ENCODE measurements at places on chromosomes 1 and 21.

DNA sequence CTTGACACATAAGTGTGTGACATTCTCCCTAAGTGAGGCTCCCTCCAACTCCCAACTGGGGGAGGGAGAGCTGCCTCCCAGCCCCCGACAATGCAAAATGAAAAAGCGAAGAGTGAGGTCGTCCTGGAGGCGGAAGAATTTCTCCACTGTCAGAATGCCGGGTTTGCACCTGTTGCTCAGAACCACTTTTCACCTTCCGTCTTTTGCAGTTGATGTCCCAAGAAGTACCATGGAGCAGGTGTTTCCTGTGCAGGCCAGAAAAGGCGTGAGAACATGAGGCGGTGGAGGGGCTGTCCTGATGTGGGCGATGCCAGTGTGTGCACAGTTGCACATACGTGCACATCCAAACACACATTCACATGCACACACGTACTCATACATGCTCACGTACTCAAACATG is 158.6 kb upstream of the AJAP1 start:
- no peak for DNase-seq

- peak; percentile 12 for DNase-seq
These were observed 15.3 kb upstream of the TMCO2 start for GRCh38 chr1:40232444-40232843.

DNA sequence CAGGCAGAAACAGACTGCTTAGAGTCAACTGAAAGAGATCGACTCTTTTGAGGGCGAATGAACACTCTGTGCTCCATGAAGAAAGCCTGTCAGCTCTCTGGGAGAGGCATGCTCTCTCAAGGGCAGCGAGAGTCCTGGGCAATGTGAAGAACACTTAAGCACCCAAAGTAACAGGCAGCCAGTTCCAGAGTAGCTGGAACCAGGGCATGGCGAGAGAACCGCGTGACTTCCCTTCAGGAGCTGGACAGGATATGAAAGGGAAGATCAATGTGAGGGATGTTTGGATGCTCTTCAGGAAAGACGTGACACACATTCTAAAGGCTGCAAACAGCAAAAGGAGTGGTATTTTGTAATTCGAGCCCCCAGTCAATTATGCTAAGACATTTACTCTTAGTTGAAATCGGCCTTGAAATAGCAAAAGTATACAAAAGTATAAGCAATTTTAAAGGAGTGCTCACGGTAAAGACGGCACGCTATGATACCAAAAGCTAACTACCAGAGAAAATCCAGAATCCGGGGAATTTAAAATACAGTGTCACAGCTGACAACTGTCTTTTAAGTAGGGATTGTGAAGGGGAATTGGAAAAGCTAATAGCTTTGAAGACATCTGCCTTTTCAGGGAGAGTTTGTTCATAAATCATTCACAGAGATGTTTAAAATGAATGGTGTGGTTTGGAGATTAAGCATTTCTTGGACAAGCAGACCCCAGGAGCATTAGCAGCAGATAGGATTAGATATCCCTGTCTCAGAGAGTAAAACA is 20.8 kb downstream of the ADAMTS5 start:
- no peak for DNase-seq

DNA sequence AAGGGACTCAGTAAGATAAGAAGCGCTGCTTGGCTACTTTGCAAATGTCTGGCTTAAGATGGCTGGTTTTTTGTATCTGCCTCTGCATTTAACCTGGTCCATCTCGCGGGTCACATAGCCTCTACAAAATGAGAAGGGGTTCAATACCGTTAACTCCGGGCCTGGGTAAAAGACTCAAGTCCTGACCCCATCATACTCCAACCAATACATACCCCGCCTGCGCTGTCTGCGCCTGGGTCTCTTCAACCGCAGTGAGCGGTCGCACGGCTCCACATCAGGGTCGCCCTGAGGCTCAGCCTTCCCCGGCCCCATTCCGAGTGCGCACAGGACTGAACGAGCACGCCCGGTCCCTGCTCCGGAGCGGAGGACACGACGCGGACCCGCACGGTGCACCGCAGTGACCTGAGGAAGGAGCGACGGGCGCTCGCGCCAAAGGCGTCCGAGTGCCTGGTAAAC is 558 bp upstream of the PGD start:
- DNase-seq = no peak

DNA sequence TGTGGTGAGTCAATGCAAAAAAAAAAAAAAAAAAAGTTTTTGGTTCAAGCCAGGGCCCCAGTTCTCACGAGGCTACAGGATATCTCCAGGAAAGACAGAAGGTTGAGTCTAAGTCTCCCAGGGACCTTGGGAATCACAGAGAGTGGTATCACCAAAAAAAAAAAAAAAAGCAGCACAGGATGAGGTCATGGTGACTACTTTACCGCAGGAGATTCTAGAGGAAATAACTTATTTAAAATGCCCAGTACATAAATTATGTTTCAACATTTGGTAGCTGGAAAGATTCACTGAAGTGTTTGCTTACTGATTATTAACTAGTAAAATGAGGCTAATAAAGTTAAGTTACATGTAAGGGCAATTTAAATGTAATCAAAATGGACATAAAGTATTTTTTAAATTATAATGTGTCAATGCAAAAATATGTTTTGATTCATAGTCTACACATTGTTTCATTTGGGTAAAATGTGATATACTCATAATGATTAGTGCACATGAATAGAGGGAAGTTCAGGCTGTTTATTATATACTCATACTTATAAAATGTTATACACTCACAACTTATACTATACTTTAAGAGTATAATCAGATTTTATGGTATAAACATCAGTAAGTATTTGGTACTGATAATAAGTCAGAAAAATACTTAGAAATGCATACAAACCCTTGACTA is 84.1 kb downstream of the PLPPR5 start:
- DNase-seq = no peak

DNA sequence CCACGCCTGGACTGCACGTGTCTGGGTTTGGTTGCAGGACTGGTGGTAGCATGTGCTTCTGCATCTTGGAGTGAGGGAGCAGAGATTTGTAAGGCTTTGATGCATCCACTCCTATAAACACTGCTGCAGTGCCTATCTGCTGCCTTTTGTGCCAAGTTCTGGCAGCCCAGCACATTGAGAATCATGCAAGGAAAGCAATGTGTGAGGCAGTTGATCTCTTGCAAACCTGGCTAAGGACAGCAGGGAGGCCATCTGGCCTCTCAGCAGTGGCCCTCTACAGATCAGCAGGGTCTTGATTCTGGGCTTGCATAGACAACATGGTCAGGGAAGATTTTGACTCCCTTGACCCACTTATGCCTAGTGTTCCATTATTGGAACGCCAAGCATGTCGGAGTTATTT is 81.2 kb upstream of the COA6 start:
- no peak for DNase-seq

DNA sequence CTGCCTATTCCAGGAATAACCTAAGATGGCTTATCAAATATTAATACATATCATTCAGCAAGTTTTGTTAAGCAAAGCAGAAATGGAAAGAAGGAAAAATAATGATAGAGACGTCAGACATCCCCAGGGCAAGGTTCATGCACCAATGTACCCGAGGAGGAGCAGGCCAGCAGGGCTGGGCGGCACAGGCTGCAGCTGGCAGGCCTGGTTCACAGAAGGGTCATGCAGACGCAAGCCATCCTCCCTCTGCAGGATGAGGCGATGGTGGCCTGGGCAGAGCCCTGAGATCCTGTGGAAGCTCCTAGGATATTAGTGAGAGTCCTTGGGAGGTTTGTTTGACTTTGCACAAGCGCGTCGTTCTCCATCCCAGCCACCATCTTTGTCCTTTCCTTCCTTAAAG is 30.0 kb downstream of the BATF3 start:
- DNase-seq = no peak

DNA sequence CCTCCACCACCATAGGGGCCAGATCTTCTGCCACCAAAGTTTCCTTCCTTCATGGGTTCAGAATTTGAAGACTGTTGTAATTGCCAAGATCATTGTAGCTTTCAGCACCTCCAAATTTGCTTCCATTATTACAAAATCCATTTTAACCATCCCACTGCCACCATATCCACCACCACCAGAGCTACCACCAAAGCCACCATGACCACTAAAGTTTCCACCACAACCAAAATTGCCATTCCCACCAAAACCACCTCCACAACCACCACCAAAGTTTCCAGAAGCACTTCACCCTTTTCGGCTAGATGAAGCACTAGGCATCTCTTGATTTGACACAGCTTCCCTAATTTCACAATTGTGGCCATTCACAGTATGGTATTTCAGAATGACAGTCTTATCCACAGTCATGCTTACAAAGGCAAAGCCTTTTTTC is 45.2 kb downstream of the SLC30A7 start:
- no peak for DNase-seq

DNA sequence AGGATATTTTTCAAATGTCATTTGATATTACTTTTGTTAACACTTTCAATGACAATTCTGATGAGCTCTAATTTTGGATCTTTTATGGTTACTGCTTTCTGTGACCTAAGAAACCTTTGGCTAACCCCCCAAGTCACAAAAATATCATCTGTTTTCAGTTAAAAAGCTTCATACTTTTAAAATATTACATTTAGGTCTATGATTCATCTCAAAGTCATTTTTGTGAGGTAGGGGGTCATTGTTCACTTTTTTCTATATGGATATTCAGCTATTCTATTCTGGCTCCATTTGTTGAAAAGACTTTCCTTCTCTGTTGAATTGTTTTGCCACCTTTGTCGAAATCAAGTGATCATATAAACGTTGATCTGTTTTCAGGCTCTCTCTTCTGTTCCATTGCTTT is 44.8 kb downstream of the UCHL5 start:
- no peak for DNase-seq

DNA sequence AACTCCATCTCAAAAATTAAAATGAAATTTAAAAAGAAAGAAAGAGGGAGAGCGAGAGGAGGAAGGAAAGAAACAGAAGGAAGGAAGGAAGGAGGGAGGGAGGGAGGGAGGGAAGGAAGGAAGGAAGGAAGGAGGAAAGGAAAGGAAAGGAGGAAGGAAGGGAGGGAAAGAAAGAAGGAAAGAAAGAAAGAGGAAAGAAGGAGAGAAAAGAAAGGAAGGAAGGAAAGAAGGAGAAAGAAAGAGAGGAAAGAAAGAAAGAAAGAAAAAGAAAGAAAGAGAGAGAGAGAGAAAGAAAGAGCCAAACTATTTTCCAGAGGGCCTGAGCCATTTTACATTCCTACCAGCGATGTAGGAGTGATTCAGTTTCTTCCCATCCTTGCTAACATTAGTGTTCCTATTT is 364.0 kb downstream of the RGS7 start:
- no peak for DNase-seq

DNA sequence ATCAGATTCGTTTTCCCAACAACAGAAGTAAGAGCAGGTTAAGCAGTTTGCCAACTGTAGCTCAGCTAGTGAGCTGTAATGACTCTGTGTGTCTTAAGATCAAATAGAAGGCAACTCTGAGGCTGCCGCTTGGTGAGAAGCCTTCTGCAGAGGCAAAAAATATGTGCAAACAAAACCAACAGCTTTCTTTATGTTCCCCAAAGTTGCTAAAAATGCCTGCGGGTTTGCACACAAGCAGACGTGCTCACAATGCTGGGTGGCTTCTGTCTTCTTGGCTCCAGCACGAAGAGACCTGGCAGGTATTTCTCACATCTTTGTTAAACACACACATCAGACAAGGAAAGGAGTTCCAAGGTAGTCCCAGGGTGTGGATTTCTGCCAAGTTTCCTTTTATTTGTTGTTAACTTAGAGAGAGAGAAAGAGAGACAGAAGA is 158.9 kb upstream of the JUN start:
- no peak for DNase-seq

GRCh38 chr1:47894410-47895278 is 102.5 kb downstream of the TRABD2B start:
- no peak for DNase-seq

DNA sequence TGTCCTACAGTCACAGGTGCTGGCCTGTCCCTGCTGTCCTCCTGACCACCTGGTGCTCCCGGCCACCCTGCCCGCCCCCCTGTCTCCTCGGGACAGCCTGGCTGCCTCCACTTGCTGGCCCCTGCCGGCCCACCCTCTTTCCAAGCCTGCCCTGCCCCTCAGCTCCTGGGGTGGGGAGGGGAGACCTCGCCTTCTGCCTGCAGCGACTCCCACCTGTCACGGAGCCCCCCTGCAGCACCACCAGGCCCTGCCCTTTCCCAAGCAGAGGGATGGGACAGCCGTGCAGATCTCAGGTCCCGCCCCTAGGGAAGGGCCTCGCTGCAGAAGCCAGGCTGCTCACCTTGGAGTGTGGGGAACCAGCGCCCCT is 7.5 kb downstream of the LRRC3 start:
- DNase-seq = no peak

DNA sequence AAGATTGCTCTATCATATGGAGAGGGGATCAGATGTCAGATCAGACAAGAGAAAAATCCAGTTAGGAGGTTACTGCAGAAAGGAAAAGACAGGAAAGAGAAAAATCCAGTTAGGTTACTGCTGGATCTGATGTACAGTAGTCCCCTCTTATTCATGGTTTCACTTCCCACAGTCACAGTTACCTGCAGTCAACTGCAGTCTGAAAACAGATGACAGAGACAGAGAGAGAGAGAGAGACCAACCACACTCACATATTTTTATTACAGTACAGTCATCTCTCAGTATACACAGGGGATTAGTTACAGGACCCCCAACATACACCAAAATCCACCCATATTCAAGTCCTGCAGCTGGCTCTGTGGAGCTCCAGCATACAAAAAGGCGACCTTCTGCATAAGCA is 29.3 kb downstream of the NUP133 start:
- no peak for DNase-seq

DNA sequence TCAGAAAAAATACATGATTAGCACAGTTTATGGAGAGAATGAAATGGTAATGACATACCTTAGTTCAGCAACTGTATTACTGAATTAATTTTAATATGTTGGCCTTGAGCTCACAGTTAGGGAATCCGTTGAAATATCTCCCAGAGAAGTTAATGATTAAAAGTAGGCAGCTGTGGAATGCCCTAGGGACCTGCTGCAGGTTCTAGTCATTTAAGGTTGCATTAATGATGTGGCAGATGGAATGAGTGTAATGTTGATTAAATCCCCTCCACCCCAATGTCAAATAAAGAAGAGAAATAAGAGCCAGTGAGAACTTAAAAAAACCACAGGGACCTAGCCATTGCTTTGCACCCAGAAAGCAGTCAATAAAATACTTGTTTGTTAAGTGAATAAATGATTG is 40.3 kb upstream of the TRIM45 start:
- DNase-seq = no peak

- DNase-seq = no peak
These were observed 352 bp downstream of the MEX3A start for GRCh38 chr1:156081917-156082308.

DNA sequence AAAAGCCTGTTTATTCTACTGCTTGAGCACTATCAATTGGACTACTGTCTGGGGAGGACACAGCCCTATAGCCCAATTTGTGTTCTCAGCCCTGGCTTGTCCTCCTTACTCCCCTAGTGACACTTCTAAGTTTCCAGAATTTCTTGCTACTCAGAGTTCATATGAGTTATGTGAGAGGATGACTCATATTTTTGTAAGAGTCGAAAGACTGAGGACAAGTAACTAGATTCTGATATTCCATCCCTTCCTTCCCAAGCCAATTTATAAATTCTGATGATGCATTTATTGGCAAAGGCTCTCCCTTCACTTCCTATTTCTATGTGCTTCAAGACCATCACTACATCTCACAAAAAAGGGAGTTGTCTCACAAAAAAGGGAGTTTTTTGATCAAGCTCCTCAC is 422.2 kb upstream of the DEPDC1 start:
- no peak for DNase-seq

Measured in activated T-helper 1 cell treated with anti-CD3 and anti-CD28 coated beads, Interleukin-2, amount 50 U/mL, for 16 hours (primary cell).